ENCODE measurements at places on chromosomes 1 and 21.

GRCh38 chr21:32101277-32101676, 177.6 kb downstream of the MIS18A start:
- no peak for DNase-seq

DNA sequence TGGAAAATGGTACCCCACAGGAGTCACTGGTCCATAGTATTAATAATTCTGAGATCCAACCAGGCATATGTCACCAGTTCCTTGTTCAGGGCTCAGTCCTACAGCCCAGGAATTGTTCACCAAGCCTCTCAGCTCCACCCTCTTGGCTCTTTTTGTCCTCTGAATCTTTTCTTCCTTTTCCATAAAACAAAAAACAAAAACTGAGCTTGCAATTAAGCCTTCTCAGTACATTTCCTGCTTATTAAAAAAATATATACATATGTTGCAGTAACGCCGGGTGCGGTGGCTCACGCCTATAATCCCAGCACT, 23.4 kb upstream of the KIF1B start:
- DNase-seq, result no peak

DNA sequence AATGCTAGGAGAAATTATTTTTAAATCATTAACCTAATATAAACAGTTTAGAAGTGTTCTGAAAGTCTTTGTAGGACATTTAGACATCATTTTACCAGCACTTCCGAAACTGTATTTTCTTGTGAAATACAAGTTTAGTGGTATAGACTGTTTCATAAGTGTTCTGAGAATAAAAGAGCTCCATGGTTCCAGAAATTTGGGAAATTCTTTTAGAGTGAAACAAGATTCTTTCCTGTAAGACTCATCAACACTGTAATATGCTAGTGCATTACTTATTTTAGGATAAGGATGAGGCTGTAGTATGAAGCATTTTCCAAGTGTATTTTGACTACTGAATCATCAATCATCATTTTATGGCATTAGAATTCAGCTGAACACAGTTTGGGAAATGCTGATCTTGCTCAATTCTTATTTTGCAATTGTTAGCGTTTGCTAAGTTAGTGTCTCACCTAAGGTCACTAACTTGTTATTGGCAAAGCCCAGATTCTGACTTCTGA, 73.4 kb downstream of the CEP350 start:
- DNase-seq, result no peak

GRCh38 chr1:202671399-202671798, 38.9 kb downstream of the SYT2 start:
- no peak for DNase-seq

- no peak for DNase-seq
Measured at GRCh38 chr1:98388441-98388840, 273.1 kb upstream of the SNX7 start.

- no peak for DNase-seq
Measured at GRCh38 chr1:203361945-203362719, 11.2 kb upstream of the FMOD start.

DNA sequence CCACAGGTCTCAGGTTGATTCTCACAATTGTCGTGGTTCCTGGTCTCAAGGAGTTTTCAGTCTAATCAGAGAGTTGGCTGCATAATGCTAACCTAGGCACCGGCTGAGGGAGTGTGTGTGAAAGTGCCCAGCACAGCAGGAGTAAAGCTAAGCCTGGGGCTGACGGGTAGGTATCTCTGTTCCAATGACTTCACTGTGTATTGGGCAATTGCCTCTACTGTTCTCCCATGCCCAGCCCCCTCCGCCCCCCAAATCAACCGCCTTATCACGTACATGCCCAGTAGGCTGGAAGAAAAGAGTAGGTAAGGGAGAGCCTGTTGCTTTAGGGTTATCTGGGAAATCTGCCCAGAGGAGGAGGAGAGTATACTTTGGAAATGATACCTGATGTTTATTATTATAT, 54.7 kb downstream of the MRPS6 start:
- DNase-seq, result no peak

DNA sequence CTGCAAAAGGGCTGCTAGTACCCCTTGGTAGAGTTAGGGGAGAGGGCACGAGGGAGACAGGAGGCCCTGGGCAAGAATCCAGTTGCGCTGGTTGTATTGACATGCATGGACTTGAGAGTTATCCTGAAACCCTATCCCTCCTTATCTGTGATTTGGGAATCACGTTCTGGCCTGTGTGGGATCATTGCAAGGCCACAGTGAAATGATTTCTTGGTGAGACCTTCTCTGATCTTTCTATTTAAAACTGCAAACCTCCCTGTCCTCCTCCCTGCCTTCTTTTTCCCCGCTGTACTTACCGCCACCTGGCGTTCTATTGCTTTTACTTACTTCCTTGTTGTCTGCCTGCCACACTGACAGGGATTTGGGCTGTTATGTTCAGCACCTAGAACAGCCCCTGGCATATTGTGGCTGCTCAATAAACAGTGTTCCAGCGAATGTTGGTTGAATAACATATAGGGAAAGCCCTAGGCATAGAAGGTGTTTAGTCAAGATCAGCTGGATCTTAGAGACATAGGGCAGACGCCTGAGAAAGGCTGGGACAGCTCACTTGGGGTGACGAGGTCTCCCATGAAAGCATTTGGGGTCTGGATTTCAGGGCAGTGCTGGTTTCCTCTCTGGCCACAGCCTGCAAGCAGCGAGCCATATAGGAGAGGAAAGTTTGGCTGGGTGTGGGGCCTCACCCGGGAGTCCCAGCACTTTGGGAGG, 25.6 kb downstream of the ALPL start:
- no peak for DNase-seq

DNA sequence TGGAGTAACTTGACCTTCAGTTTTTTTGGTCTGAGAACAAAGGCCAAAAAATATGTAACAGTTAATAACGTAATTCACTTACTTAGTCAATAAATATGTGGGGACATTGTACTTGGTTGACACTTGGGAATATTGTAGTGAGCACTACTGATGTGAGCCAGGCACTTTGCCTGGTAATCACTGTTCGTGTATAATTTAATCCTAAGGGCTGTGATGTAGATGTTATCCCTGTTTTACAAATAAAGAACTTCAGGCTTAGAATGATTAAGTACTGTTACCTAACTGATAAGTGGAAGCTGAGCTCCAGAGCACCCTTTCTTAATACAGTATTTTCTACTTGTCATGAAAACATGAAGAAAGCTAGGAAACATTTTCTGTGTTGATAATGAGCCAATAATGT, 28.0 kb downstream of the PTBP2 start:
- no peak for DNase-seq

- no peak for DNase-seq
Measured at GRCh38 chr1:88118176-88118845, 565.8 kb upstream of the PKN2 start.

DNA sequence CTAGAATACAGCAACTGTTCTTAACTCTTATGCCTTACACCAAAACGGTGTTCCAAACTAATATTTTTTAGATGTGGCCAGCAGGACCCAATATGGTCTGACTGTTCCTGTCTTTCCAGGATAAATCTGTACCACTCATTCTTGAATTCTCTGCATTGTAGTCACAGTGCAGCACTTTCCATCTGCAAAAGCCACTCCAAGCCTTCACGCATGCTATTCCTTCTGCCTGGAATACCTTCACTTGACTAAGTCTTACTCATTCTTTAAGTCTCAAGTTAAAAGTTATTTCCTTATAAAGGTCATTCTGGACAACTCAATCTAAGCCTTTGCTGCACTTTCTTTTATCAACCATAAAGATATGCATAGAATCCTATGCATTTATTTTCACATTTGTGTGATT, 1194.5 kb downstream of the PLA2G4A start:
- DNase-seq, result no peak

DNA sequence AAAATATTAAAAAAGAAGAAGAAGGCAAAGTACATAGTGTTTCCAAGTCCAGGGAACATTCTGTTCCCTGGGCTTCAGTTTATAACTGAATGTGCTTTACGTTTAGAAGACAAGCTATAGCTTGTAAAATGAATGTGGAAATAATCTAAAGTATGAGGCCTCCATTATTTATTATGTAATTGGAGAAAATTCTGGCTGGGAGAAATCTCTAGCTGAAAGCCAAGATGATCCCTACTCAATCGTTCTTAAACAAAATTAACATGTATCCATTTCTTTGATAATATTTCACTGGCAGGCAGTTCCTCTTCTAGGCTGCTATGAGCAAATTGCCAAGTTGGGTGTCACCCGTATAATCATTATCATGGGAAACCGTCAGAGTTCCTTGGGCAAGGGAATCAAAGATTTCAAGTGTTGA, 52.2 kb upstream of the ETS2 start:
- no peak for DNase-seq

DNA sequence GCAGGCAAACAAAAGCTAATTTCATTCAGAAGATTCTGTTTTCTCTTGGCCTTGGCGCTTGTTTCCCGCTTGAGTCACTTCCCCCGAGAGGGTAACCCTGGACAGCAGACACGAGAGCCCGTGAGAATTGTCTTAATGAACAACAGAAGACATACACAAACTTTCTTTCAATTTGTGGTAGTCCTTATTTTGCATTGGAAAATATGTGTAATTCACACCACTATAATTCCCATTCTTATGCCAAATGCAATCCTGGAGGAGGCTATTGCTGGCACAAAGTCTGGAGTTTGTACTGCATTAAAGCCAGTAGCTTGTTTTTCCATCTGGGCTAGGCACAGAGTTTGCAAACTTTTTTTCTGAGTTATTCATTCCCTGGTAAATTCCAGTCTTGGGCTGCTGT, 109.8 kb upstream of the IVNS1ABP start:
- DNase-seq, result no peak

GRCh38 chr1:169326956-169327268, 40.7 kb downstream of the NME7 start:
- no peak for DNase-seq

- DNase-seq, result no peak
Measured at GRCh38 chr1:2334366-2334765, 57.0 kb downstream of the MORN1 start.

DNA sequence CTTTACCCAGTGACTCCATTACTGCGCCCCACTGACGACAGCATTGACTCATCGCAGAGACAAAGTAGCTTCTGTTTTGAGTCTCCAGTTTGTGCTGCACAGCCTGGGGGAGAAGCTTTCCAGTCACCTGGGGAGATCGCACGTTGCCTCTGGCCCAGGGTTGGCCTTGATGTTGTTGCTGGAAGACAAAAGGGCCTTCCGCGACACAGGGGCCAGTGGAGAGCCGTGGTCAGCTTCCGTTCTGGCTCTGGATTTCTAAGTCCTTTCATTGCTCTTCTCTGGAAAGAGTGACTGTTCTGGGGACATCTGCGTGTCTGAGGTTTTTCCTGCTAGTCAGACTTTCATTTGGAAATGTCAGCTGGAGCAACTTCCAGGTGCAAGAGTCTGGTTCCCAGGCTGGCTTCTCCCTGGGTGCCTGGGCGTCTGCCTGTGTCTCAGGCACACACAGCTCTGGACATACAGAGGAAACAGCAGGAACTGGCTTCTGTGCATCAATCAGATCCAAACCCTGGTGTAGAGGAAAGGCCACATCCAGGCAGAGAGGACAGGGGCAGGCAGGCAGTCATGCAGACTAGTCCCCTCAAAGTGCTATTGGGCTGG, 257.0 kb downstream of the SIPA1L2 start:
- DNase-seq, result no peak

GRCh38 chr1:60571811-60572210, 498.2 kb upstream of the C1orf87 start:
- no peak for DNase-seq

DNA sequence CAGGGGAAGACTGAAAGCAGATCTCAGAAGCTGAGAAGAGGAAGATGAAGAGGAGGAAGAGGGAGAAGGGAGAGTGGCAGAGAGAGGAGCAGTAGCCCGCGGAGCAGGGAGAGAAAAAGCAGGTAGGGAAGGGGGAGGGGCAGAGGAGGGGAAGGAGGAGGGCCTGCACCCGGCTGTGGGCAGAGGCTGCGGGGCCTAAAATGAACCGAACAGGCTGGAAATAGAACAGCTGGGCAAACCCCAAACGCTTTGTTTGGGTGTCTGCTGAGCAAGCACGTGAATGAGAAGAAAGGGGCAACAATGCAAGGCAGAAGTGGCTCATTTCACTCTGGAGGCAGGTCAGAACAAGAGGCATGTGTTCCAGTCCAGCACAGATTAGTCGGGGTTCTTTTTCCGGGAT, 33.5 kb downstream of the KCNC4 start:
- DNase-seq, result no peak

DNA sequence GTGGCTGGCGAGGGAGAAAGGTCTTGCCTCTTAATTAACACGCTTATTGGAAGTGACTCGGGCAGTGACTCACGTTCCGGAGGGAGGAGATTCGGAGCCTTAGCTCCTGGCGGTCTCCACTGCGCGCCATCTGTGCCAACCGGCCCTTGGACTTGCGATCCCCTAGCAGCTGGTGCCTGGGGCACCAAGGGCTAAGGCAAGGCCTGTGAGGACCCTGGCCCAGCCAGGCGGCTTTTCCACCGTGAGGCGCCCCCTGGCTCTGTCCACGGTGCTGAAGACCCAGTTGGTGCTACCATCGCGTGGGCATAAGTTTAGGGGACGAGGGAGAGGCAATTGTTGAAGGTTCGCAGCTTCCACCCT, 1.3 kb upstream of the SYT6 start:
- no peak for DNase-seq

- DNase-seq, result no peak
Measured at GRCh38 chr1:79585801-79586200, 579.3 kb upstream of the ADGRL4 start.

DNA sequence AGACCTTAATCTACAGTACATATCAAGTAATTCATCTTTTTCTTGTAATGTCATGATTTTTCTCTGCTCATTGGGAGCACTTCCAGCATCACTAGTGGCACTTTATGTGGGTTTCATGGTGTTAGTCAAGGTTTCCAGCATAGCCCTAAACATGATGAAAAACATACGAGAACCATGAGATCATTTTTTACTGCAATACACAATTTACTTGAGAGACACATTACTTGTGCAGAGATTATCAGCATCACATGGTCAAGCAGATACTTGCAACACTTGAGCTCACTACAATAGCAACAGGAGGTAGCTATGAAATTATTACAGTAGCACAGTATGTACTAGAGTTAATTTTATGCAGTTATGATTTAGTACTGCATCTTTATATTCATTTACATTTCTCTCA, 36.4 kb downstream of the ITGB3BP start:
- DNase-seq, result no peak

DNA sequence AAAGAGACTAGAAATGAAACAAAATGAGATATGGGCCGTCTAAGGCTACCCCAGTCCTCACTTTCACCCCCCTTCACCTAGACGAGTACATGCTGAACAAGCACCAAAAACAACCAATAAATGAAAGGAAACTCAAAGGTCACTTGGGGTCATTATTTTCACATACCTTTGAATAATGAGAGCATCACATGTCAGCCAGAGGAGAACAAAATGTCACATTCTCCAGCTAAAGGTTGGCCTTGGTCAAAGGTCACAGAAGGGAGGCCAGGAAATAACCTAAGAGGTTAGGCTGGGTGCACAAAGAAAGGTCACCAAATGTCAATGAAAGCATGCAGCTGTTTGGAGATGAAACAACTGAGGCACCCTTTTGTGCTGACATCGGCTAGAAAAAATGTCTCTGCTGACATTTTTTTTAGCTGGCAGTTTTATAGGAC, 288.7 kb upstream of the USP25 start:
- no peak for DNase-seq

DNA sequence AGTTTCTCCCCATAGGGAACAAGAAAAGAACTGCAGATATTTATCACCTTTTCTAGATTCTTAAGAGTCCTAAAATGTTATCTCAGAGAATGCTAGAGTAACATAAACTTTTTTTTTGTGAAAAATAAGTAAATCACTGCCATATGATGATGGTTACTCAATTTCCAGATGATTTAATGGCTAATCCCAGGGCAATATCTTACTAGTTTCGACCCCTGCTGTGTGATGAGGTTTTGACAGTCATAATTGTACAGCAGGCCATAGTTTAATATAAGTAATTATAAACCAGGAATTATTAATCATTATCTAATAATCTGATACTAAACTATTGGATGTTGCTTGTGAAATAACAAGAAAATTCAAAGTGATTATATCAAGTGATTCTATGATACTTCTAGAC, 210.6 kb downstream of the HLX start:
- DNase-seq, result no peak
